ENCODE measurements at places on chromosomes 7 and 10.

- no peak for DNase-seq
Observed at GRCh38 chr10:5830629-5831445, 17.6 kb upstream of the GDI2 start.

- DNase-seq: no peak
Observed at GRCh38 chr7:143479055-143479766, 1.5 kb downstream of the TAS2R41 start.

GRCh38 chr7:100127866-100128636, 1.3 kb downstream of the MBLAC1 start:
- DNase-seq: no peak

DNA sequence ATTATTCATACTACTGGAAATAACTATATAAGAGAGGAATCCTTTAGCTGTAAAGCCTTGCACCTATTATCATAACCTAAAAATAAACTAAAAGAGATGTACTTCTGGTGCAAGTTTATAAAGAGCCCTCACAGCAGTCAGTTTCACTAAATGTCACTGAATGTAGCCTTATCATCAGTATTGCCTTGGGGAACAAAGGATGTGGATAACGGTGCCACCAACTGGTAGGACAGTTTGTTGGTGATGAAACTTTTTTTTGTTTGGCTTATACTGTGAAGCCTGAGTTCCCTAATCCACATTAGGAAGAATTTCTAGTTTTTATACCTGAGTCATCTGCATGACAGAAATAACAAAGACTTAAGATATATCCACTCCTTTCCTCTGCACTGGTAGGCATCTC, 117.9 kb upstream of the COL1A2 start:
- no peak for DNase-seq

DNA sequence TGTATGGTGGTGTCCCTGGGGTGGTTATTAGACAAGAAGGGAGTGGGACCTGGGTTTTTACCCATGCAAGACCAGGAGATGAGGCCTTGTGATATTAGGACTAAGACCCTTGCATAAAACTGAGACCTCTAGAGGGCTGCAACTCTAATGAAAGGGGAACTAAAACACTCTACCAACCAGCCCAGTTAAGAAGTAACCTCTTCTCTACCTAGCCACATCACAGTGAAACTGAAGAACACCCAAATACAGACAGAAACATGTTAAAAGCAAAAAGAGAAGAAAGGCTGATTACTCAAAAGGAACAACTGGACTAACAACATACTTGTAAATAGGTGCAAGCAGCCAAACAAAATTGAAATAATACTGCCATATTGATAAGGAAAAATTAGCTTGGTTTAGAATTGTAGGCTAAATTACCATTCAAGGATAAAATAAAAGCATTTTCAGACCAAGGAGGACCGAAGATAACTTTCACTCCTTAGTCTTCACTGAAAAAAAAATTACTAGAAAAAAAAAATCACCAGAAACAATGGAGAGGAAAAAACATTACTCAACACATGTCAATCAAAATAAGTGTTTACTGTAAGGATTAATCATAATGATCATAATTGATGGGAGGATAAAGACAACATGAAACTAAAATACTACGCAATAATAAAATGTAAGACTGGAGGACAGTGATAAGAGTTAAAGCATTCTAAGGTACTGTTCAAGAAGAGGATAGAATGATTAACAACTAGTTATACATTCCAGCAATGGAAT, 27.6 kb downstream of the ERLIN1 start:
- DNase-seq: no peak

DNA sequence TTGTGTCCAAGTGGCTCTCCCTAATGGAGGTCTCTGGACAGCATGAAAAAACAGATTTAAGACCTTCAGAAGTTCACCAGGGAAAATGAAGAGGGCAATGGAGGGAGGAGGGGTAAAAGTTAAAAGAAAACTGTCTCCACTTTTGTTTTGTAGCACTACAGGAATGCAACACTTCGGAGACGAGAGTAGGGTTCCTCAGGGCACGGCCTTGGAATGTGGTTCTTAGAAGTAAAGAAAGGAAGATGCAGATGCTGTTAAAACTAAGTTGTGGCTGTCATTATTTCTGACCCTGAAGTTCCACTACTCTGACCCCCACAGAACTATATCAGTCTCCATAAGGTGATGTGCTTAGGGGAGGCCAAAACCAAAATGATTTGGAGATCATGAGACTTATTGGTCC, 335.1 kb downstream of the XPNPEP1 start:
- no peak for DNase-seq

DNA sequence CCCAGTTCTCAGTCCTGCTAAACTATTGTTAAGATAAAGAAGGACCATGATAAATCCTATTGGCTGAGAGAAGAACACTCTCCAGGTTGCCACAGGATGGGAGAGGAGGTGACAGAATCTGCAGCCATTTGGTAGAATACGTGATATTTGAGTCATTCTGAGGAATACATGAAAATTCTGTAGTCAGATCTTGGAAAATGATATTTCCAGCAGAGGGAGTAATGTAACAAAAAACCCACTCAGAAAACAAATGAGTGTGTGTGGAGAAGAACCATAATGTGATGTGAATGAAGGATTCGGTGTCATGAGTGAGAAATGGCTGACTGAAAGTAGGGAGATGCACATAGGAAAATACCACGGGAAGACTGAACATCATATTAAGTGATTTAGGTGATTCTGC, 128.5 kb upstream of the PFKP start:
- DNase-seq: no peak

DNA sequence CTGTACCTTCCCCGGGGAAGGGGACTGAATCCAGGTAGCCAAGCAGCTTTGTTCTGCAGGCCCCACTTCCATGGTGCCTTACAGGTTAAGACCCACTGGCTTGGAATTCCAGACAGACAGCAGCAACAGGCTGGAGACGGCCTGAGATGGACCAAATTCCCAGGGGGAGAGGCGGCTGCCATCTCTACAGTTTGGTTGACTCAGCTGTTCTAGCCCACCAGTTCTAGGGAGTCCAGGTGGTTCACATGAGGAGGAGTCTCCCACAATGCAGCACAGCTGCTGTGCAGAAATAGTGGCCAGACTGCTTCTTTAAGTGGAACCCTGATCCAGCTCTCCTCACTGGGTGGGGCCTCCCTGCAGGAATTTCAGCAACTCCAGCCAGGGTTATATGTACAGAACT, 74.1 kb downstream of the C10orf67 start:
- DNase-seq: no peak

DNA sequence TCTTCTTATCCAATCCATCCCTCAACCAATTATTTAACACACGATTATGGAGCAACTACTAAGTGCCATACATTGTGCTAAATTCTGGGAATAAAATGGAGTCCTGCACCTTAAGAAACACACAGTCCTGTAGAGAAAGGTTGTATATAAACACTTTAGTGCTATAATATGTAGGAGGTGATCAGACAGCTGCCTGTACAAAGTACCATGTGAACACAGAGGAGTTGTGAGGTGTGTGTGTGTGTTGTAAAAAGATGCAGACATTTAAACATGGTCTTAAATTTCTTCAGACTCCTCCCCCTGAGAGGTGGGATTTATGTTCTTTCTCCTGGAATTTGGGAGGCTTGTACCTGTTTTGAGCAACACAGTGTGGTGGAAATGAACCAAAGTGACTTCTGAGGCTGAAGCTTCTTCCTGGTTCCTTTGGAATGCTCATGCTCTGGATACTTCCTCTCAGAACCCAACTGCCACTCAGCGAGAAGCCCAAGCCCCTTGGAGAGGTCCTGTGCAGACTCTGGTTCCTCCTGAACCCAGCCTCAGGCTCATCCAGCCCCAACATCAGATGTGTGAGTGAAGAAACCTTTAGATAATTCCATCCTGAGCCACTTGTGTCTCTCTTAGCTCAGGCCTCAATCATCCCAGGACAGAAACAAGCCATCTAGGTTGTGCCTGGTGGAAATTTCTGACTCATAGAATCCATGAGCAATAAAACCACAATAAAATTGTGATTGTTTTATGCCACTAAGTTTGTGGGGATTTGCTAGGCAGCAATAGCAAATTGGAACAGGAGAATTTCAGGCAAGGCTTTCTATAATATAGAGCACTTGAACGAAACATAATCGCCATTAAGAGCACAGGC, 161.2 kb upstream of the FAM3C start:
- DNase-seq: no peak

- DNase-seq: no peak
Observed at GRCh38 chr7:76149847-76150691, 51.6 kb upstream of the SRRM3 start.

- DNase-seq: no peak
Observed at GRCh38 chr7:44750921-44751571, 2.4 kb downstream of the ZMIZ2 start.

GRCh38 chr10:77060913-77061312, 576.7 kb downstream of the KCNMA1 start:
- DNase-seq: no peak

- no peak for DNase-seq
Observed at GRCh38 chr10:43122096-43122495, 16.1 kb upstream of the CSGALNACT2 start.

DNA sequence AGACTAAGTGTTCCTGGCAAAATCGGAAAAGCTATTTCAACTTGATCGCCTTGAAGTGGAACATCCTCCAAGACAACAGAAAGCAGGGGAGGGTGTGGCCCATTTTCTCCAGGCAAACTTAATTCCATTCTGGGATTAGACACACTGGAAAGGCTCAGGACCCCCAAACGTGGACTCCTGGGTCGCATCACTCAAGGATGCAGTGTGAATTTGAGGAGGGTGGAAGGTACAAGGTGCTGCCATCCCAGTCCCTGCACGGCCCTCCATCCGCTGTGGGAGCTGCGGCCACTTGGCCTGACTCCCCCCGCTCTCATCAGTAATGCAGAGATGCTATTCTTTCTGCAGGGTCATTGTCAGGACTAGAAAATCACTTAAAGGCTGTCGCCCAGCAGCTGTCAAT, 2.4 kb downstream of the CNPY1 start:
- DNase-seq: no peak

- no peak for DNase-seq
Observed at GRCh38 chr7:127993317-127993716, 37.9 kb downstream of the LRRC4 start.

- no peak for DNase-seq
Observed at GRCh38 chr10:30437031-30437841, 3.3 kb downstream of the MAP3K8 start.

DNA sequence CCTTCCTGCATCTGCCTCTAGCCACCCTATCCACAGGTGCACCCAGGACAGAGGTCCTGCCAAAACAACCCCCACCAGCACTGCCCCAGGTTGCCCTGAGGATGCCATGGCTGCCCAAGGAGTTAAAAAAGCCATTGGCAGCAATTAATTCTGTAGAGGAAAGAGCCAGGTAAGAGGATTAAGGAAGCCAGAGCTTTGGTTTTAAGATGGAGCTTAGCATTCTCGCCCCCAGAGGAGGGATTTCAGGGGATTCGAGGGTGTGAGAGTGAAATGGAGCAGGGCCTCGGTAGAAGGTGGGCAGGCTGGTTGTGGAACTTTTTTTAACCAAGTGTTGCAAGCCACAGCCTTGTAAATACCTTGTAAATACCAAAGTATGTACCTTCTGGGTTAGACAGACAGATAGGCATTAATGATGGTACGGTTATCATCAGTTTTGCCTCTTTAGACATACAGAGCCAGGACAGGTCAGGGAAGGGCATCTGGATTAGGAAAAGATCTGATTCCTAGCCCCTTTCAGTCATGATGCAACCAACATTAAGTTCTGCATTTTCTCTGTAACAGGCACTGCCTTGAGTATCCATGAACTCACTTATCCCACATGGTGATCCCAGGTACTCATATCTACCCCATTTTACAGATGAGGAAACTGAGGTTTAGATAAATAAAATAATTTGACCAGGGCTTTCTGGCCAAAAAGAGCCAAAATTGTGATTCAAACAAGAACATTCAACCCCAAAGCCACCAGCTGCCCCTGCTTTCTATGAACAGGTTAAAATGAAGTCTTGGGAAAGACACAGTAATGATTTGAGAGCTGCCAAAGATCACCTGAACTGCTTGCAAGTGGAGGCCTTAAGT, 120.7 kb upstream of the PPIF start:
- no peak for DNase-seq

GRCh38 chr7:66683770-66684123, 55.1 kb downstream of the KCTD7 start:
- no peak for DNase-seq

GRCh38 chr10:71447676-71448075, 51.0 kb downstream of the CDH23 start:
- no peak for DNase-seq

- no peak for DNase-seq
Observed at GRCh38 chr7:19853261-19853832, 79.9 kb upstream of the TMEM196 start.

- DNase-seq: no peak
Observed at GRCh38 chr10:78578929-78579328, 489.8 kb upstream of the ZMIZ1 start.

GRCh38 chr7:11458736-11459483, 373.1 kb downstream of the THSD7A start:
- DNase-seq: no peak
